ENCODE measurements at places on chromosomes 16 and 17.
A peak's percentile ranks its signal among the peaks of the same experiment; 100 is the strongest.

DNA sequence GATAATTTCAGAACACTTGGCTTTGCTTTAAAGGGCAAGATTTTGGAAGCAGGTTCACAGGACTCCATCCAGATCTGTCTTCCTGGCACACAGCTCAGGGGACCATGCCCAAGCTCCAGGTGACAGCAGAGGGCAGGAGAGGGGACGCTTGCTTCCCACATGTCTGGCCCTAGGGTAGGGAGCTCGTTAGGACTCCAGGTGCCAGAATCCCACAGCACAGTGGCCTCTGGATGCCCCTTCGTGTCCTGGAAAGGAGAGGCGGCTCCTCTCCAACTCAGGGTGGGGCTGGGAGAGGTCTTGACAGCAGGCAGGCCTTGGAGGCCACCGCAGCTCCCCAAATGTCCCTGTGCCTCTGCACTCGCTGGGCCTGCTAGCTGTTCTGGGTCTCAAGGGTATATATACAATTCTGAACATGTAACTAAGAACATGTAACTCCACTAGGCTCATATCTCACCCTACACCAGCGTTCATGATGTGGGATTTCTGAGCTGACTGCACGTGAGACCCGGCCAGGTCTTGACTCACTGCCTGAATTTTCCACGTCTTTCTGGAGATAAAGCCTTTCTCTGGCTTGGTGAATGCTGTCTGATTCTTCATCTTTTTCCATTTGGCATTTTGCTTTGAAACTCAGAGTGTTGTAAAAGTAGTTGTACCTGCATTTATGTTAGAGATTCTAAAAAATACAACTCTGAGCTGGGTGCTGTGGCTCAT, 52.8 kb downstream of the MARCHF10 start:
- no peak for DNase-seq

DNA sequence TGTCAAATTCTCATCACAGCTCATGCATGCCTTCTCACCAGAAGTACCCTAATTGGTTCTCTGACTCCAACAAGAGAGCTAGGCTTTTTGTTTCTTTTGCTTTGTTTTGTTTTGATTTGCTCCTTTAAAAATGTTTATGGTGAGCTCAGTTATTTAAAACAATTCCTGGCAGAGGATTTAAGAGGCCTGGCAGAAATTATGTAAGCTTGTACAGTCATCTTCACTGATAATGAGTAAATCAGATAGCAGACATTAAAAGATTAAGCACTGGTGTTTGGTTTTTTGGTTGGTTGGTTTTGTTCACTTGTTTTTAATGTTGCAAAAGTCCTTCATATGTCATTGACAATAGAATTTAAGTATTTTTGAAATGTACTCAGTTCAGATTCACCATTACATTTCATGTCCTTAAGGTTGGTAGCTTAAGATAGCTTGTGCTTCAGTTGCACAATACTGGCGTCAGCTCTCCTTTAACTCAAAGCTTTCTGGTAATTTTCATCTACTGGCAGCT, 378.9 kb downstream of the CDH13 start:
- DNase-seq, result no peak

DNA sequence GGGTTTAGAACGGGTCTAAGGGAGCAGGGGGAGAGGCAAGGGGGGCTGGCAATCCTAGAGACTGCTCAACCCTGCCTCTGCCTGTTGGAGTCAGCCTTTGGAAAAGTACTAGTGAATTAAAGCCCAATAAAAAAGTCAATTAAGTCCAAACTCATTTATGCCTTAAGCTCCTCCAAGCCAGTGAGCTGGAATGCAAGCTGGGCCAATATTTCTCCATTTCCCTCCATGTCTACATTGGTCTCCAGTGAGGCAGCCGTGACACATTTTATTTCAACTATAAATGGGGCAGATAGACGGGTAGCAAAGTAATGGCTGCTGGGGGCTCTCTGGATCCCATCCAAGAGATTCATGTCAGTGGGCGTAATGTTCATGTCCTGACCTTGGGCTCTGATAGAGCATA, 144.0 kb downstream of the SPACA3 start:
- no peak for DNase-seq

- no peak for DNase-seq
Observed at GRCh38 chr17:80295146-80295545, 34.5 kb downstream of the RNF213 start.

DNA sequence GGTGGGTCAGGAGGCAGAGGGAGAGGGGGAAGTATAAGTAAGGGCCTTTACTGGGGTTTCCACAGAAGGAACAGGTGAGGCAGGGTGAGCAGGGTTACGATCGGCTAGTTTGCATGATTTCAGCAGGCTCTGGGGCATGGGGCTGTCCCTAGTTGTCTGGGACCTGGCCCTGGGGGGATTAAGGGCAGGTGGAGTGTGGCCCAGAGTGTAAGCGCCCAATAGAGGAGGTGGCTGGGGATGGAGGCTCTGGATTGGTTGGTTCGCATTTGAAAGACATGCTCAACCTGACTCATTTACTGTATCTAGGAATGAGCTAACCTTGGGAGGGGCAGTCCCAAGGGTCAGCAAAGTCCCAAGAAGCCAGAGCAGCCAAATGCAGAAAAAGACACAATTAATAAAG, 230.3 kb downstream of the MAP2K4 start:
- no peak for DNase-seq

DNA sequence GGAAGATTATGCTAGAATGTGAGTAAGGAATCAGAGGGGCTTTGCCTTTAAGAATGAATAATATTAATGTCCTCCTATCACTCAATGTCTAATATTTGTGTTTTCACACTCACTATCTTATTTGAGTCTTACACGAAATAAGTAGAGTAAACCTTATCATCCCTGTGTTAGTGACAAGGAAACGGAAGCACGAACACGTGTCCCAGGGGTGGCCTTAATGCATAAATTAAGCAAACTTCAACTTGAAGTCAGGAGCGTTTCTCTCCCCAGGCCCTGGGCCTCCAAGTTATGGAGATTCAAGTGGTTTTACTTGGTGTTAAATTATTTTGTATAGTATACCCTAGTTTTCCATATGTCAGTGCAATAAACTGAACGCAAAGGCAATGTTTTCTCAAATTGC, 96.0 kb downstream of the WDR59 start:
- DNase-seq, result no peak

DNA sequence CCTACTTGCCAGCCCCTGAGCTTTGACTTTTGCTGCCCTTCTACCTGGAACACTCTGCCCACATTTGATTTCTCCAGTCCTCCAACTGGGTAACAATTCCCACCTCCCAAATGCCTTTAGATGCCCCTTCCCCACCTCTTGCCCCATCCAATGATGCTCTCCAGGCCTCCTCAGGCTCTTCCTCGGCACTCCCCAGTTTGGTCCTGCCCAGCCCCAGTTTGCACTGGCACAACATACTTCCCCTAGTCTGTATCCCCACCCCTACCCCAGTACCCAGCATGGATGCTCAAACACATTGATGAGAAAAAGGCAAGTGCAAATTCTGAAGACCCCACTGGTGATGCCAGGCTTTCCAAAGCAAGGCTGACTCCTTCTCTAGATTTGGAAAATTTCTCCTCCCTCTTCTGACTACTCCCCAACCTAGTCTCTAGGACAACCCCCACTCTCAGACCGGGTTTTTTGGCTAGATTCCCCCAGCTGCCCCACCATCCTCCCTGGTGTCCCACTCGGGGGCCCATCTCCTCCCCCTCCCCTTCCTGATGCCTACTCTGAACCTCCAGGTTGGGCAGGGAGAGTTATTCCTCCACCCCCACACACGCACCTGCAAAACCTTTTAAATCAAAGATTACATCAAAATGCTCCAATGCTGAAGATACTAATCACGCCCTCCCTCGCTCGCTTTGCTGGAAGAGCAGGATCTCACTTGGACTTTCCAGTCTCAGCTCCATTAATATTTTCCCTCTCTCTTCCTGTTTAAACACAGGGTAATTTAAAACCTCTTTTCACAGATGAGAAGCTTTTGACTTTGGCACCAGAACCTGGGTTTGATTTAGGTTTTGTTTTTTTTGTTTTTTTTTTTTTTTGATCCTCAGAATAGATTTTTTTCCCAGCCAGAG, 94.9 kb downstream of the TMEM132E start:
- no peak for DNase-seq

GRCh38 chr16:56888806-56889205, 23.8 kb downstream of the SLC12A3 start:
- DNase-seq, result no peak

DNA sequence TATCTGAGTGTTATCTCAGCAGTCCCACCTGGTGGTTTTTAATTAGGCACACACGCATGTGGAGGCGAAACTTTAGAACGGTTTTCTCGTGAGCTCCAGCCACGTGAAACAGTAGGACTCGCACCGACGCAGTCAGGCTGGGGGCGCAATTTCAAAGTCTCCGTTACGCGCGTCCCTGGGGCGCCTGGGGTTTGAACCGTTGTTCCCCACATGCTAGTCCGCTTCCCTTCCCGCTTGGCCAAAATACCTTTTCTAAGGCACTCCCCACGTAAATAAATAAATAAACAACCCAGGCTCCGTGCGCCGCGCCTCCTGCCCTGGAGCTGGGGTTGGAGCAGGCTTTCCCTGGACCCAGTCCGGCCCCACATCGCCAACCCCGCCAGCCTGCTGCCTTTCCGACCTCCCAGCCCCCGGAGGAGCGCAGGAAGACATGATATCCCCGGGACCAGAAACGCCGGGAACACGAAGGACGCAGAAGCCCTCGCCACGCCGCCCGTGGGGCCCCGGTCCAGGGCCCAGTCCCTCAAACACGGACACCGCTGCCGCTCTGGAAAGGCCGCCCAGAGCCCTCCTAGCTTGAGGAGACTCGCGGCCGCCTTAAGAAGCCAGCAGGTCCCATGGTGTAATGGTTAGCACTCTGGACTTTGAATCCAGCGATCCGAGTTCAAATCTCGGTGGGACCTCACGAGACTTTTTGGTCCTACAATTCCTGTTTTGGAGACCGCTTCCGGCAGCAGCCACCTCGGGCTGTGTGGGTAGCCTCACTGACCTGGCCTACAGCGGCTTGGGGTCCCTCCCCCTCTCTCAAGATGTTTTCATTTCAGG, 18.2 kb downstream of the GNGT2 start:
- peak; percentile 75 for DNase-seq

DNA sequence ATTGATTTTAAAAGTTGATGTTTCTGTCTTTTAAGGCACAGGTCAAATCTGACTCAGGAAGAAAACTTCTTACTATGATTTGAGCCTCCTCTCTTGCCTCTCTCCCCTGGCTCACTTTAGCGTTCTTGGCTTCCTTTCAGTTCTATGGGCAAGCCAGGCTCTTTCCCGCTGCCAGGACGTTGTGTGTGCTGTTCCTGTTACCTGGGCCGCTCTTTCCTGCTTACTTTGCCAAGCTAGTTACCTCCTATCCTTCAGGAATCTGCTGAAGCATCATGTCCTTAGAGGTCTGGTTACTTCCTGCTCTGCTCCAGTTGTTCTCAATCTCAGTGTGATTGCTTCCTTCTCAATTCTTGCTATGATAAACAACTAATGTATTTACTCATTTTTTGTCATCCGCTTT, 1108.5 kb upstream of the EEF2KMT start:
- no peak for DNase-seq

DNA sequence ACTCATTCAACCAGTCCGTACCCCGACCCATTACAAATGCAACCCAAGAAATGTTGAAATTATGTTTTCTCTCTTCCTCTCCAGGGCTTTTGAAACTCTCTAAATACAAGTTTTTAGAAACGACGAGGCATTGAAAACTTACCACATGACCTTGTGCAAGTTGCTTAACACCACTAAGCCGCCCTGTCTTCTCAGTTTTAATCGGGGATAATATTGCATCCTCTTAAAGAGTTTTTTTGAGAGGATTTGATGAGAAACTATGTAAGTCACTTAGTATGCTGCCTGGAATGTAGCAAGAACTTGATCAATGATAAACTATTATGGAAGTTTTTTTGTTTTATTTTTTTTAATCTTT, 149.0 kb upstream of the FAM20A start:
- no peak for DNase-seq

DNA sequence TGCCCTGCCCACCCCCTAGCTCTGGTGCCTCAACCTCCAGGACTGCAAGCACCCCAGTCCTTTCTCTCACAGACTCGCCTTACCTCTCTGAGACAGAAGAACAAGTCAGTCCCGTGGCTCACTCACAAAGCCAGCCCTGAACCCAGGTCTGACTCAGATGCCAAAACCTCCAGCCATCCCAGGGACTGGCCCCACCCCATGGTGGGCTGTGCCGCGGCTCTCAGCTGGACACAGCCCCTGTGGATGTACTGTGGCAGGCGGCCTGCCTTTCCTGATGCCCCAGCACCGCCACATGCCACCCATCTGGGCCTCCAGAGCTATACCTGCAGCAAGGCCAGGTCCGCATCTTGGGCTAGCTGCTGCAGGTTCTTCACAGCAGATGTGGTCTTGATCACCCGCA, 19.8 kb downstream of the MPG start:
- no peak for DNase-seq

DNA sequence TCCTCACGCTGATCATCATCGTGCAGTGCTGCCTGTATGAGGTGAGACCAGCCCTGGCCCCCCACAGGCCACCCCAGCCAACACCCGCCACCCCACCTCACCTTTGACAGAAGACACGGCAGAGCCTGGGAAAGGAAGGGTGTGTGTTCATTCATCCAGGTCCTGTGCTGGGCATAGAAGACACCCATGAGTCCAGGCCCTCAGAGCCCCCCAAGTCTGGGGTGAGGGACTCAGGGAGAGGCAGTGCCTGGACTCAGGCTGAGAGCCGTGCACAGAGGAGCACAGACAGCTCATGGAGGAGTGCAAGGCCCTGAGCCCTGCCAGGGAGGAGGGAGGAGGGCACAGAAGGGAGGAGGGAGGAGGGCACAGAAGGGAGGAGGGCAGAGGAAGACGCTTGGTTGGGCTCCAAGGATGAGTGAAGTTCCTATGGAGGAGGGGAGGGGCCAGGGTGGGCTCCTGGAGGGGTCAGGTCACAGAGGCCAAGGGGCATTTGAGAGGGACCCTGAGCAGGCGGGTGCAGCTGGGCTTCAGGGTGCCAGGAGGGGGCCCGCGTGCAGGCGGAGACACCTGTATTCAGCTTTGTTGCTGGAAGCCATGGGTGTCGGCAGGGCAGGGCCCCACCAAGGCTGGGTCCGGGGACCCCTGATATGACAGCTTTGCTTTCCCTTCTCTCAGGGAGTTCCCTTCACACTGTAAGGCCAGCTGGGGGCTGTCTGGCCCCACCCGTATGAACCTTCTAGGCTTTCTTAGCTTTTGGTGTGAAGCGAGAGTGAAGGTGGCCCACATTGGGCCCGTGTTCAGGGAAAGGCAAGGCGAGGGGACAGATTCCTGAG, 11.4 kb downstream of the TAX1BP3 start:
- no peak for DNase-seq

DNA sequence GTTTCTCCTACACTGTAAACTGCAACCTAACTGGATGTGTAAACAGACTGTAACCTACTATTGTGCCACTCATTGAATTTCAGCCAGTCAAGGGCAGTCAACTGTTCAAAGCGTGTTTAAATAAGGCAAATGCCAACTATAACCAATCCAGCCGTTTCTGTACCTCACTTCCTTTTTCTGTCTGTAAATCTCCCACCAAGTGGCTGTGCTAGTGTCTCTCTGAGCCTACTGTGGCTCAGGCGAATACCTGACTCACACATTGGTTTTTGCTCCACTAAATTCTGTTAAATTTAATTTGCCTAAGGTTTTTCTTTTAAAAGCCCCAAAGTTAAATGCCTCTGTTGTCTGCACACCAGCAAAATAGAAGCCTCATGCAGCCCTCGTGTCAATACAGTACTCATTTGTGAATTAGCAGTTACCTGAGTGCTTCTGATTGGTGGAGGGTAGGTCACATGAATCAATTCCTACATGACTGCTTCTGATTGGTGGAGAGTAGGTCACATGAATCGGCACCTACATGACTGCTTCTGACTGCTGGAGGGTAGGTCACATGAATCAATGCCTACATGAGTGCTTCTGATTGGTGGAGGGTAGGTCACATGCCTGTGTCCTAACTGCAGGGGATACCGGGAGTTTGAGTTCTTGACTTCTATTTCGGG, 31.1 kb upstream of the CCR7 start:
- no peak for DNase-seq

- DNase-seq, result no peak
Observed at GRCh38 chr17:17907469-17907868, 64.7 kb downstream of the TOM1L2 start.

Data from activated CD8-positive, alpha-beta memory T cell treated with anti-CD3 and anti-CD28 coated beads for 1 hour (primary cell).